ENCODE measurements at places on chromosomes 4 and X.

DNA sequence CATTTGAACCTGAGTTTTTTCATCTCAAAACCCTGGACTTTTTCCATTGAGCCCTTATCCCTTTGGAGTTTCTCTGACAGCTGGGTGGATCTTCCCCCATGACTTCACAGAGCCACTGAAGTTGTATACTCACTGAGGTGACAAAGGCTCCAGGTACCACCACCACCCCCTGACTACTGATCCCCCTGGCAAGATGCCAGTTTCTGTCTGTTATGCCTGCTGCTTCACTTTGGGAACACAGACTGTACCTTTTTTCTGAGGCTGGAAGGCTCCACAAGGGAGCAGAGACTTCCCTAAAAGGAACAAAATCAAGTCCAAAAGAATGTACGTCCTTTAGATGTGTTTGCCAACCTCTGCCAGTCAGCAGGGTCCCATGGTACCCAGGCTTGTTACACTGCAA, 160.3 kb upstream of the JADE1 start:
- no peak for DNase-seq

- no peak for DNase-seq
Observed at GRCh38 chr4:169117591-169118081, 107.6 kb upstream of the CBR4 start.

GRCh38 chrX:141714680-141715079, 16.1 kb upstream of the SPANXD start:
- no peak for DNase-seq

DNA sequence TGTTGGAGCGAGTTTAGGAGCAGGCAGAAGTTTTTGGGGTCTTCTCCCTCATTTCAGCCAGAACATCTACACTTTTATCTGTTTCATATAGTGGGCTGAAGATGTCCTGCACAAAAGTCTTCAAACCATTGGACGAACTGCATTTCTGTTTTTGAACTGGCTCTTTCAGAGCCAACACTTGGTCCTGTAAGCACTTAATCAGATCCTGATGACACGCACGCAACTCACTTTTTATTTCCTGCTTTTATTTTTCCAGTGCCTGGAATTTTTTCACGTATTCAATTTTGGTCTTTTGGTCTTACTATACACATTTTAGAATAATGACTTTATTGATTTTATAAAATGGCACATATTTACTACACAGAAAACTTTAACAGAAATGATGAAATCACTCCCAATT, 40.2 kb upstream of the NKX3-2 start:
- no peak for DNase-seq

DNA sequence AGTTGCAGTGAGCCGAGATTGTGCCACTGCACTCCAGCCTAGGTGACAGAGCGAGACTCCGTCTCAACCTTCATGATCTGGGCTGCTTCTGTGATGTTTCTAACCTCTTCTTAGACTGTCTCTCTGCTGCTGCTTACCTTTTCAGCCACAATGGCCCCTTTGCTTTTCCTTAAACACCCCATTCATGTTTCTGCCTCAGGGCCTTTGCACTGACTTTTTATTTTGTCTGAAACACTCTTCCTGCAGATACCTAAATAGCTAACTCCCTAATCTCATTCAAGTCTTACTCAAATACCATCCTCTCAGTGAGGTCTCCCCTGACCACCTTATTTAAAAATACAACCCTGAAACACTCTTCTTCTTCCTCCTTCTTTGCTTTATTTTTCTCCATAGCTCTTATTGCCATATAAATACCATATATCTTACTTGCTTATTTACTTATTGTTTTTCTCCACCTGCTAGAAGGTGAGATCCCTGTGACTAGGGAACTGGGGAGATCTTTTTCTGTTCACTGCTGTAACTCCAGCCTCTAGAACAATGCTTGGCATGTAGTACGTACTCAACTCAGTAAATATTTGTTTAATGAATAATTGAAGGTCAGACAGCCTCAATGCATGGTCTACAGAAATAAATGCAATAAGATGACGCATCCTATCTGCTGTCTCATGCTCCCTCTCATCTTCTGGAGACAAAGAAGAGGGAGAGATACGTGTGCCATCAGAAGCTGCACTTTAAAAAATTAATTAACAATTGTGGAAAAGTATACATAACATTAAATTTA, 43.8 kb upstream of the SETD7 start:
- DNase-seq: no peak

Measured in stimulated activated CD4-positive, alpha-beta T cell treated with anti-CD3 and anti-CD28 coated beads, Interleukin-4, amount 100 ng/mL, for 4 hours (primary cell).